ENCODE measurements at places on chromosomes 16 and 17.

GRCh38 chr16:55398762-55399161 lies 74.8 kb downstream of the IRX6 start:
- DNase-seq, result no peak

DNA sequence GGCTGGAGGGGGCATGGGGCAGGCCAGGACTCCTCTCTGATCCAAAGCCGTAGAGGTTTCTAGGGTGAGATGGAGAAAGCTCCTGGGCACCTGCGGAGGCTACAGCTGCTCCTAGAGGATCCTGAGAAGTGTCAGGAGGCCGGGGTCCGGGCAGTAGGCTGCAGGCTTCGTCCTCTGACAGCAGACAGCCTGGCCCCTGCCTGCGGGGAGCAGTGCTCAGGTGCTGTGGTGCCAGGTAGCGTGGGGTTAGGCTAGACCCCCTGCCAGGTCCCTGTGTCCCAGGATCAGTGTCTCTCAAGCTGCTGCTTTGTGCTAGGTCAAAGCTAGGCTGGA lies 1.5 kb upstream of the MRPS34 start:
- no peak for DNase-seq

- DNase-seq, result peak; percentile 89
Observed at GRCh38 chr17:20241855-20242254, 225.5 kb downstream of the LGALS9B start.

DNA sequence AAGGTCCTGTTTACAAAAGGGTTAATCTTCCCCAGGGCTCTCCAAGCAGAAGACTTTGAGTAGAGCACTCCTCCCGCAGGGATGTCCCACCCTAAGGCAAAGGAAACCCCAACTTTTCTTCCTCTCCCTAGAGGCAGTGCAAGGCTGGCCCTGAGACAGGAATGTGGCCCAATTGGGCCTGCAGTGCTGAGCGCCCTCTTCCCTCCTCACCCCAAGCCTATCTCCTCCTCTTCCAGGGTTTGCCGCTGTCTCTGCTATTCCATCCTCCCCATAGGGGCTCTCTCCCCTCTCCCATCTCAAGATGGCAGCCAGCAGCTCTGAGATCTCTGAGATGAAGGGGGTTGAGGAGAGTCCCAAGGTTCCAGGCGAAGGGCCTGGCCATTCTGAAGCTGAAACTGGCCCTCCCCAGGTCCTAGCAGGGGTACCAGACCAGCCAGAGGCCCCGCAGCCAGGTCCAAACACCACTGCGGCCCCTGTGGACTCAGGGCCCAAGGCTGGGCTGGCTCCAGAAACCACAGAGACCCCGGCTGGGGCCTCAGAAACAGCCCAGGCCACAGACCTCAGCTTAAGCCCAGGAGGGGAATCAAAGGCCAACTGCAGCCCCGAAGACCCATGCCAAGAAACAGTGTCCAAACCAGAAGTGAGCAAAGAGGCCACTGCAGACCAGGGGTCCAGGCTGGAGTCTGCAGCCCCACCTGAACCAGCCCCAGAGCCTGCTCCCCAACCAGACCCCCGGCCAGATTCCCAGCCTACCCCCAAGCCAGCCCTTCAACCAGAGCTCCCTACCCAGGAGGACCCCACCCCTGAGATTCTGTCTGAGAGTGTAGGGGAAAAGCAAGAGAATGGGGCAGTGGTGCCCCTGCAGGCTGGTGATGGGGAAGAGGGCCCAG lies 1.0 kb downstream of the PRRT2 start:
- no peak for DNase-seq

- DNase-seq, result no peak
Observed at GRCh38 chr16:80997139-80997798, 9.4 kb downstream of the CMC2 start.

DNA sequence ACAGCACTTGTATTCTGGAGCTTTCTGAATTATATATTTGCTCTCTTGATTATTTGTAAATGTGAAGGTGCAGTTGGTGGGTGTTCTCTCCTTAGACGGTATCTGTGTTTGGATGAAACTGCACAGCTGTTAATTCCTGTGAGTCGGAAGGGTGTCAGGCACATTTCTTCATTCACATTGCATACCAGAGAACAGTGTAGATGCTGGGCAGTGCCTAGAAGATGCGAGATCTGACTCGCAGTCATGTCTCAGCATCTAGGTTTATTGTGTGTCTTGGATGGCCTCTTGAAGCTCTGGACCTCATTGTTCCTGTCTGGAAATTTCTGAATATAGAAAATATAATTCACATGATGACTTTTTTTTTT lies 61.2 kb downstream of the CLEC16A start:
- no peak for DNase-seq

DNA sequence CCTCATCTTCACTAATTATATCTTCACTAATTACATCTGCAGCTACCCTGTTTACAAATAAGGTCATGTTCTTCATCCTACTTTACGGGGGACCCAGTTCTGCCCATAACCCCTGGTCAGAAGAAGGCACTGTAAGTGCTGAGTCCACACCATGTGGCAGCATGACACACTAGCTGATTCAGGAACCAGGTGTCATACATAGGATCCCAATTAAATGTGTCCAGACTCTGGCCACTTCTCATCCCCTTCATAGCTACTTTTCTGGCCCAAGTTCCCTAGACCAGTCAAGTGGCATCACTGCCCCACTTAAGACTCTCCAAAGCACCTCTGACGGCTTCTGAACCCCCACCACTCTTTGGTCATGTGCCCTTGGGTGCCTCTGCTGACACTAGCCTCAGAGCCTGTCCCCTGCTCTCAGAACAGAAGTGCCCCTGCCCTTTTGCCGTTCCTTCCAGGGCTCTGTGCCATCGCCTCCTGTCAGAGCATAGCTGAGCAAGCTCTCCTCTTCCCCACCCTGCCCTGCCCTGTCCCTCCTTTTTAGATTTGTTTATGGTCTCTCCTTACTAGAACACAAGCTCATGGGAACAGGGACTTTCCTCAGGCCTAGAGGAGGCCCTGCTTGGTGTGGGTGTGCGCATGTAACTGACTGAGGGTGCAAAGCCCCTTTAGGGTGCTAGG lies 61.1 kb downstream of the B9D1 start:
- DNase-seq, result no peak
